ENCODE measurements at places on chromosomes 6 and 20. TPM values are rescaled to one million over a fixed set of nuclear protein-coding genes. Genes with fewer than 3 reads are reported as not detected.

DNA sequence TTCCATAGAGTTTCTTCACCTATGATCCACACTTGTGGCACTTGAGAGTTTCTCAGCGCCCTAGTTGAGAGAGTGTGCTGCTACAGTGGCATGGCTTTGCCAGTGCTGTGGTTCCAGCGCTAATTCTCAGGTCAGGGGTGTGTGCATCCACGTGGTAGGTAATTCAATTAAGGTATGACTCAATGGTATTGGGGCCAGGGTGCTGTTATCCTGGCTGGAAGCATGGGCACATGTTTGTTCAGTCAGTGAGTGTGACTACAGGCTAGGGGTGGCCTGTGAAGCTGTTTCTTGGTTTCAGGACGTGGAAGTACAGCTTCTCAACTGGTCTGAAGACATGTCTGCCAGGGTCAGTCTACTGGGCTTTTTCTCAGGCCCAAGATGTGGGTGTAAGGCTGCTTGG, 3.0 kb upstream of the SEMG2 start:
- DNase-seq: no peak

DNA sequence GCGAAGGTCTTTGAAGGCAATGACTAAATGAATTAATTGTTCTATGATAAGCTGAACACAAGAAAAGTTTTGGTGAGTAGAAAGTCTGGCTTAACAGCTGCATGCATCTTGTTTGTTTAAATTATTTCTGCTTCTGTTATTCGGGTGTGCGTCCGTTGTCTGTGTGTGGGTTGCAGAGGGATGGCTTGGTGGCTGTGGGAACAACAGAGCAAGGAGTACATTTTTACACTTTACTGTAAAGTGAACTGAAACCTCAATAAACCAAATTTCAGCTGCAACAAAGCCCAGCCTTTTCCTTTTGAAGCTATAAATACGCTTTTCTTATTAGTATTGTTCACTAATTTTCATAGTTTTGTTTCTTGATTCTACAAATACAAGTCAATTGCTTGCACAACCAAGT, 3.5 kb upstream of the LAMP5 start:
- DNase-seq: no peak

DNA sequence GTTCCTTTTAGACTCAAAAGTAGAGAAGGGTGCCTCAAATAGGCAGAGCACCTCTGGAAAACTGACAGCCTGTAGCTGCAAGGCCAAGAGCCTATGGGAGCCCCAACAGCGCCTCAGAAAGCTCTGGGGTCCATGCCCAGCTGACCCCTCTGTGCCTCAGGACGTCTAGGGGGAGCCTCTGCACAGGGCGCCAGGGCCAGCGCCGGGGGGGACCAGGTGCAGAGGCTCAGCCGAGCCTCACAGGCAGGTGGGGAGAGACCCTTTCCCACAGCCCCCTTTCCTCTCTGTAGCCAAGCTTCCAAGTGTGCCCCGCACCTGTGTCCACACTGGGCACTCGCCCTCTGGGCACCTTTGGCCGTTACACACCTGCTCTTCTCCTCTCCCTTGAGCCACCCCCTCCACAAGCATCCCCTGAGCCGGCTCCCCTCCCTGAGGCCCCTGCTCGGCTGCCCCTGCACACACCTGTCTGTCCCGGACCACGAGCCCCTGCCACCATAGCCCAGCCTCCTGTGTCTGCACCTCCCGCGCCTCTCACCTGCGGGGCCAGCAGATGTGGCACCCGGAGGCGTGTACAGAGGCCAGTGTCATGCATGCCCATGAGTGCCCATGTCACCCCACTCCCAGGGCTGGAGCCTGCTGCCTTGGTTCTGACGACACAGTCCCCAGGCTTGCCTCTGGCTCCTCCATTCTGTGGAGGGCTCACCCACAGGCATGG, 53.2 kb downstream of the GINS1 start:
- no peak for DNase-seq

The OR2B6 gene
- total RNA-seq: not detected

- no peak for DNase-seq
Observed at GRCh38 chr6:144332177-144332576, 47.0 kb downstream of the UTRN start.

The NRSN1 gene
- total RNA-seq: not detected

The HLA-DOB gene
- total RNA-seq: 0.79 TPM

DNA sequence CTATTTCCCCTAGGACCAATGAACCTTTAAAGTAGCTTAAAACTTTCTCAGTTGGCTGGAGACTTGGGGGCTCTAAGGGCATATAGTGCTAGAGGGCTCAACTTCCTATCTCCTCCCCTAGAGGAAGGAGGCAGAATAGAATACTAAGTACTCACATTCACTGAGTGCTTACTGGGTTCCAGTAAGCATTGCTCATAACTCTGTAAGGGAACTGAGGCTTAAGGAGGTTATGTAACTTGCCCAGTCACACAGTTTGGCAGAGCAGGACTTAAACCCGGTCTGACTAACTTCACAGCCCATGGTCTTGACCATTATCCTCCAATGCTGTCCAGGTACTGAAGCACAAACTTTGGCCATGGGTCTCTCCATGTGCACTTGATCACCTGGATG, 12.5 kb downstream of the SESN1 start:
- DNase-seq: no peak

- no peak for DNase-seq
Observed at GRCh38 chr6:152736687-152737273, 13.8 kb upstream of the VIP start.

The TOX2 gene
- not detected for total RNA-seq

The ALDH5A1 gene
- 3.7 TPM for total RNA-seq

- peak; percentile 61 for DNase-seq
Observed at GRCh38 chr6:100176311-100176950, 182.4 kb upstream of the MCHR2 start.

GRCh38 chr6:105388392-105388791, 14.5 kb downstream of the PREP start:
- no peak for DNase-seq

- no peak for DNase-seq
Observed at GRCh38 chr20:38805502-38805957, at the start of gene PPP1R16B. Gene PPP1R16B, plus strand, starts transcription at chr20:38805697. Its CDS starts 30,229 bp downstream, at chr20:38835926.

DNA sequence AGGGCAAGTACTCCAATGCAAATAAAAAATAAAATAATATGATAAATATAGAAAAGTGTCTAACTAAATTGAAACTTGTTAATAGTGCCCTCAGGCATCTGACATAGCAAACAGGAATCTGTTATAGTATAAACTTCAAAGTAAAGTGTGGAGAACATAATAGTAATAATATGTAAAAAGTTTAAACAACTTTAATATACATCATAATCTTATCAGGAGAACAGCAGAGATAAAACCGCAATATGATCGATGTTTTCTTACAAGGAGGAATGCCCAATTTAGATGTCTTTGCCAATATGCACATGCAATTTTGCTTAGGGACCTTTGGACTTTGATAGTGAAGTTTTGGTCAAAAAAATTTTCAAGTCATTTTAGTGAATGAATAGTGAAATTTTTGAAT, 514.8 kb upstream of the IMPG1 start:
- no peak for DNase-seq

DNA sequence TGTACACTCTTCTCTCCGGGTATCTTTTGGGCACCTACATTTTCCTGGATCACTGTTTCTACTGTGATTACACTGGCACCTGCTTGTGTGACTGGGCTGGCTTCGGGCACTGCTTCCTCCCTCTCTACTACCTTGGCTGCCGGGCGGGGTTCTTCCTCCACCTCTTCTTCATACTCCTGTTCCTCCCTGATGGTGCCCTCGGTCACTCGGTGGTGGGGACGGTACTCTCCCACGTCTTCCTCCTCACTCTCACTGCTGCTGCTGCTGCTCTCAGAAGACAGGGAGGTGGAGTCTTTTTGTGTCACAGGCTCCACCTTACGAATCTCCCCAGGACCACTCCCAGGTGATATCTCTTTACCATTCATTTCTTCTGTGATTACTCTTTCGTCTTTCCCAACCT, 42.5 kb downstream of the SMLR1 start:
- DNase-seq: no peak

- DNase-seq: no peak
Observed at GRCh38 chr6:20718705-20719653, 184.7 kb downstream of the CDKAL1 start.

DNA sequence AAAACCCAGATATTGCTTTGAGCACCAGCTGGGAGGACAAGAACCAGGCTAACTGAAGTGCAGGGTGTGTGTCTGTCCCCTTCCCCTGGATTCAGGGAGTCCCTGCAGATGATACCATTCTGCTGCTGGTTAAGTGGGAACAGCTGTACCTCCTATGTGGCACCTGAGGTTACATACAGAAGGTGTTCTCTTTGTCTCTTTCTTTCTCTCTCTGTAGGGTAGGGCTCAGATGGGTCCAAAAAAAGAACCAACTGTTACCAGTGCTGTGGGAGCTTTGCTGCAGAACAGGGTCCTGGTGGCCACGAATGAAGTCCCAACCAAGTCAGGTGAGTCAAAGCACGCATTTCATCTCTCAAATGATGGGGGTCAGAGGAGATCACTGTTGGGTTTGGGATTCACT, 38.6 kb downstream of the ZC2HC1B start:
- no peak for DNase-seq

GRCh38 chr6:2655844-2656433, 94.8 kb downstream of the MYLK4 start:
- no peak for DNase-seq

DNA sequence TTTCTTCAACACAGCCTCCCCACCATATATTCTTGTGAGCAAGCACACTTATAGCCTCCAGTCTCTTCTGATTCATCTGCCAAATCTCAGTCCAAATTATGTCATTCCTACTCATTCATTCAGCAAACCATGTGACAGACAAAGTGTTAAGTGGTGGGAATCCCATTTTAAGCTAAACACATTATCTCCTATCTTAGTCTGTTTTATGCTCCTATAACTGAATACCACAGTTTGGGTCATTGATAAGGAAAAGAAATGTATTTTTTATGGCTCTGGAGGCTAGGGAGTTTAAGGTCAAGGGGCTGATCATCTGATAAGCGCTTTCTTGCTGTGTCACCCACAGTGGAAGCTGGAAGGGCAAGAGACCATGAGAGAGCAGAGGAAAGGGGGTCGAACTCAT, 23.9 kb upstream of the SMIM13 start:
- no peak for DNase-seq
